ENCODE measurements at places on chromosomes 6 and 20.

DNA sequence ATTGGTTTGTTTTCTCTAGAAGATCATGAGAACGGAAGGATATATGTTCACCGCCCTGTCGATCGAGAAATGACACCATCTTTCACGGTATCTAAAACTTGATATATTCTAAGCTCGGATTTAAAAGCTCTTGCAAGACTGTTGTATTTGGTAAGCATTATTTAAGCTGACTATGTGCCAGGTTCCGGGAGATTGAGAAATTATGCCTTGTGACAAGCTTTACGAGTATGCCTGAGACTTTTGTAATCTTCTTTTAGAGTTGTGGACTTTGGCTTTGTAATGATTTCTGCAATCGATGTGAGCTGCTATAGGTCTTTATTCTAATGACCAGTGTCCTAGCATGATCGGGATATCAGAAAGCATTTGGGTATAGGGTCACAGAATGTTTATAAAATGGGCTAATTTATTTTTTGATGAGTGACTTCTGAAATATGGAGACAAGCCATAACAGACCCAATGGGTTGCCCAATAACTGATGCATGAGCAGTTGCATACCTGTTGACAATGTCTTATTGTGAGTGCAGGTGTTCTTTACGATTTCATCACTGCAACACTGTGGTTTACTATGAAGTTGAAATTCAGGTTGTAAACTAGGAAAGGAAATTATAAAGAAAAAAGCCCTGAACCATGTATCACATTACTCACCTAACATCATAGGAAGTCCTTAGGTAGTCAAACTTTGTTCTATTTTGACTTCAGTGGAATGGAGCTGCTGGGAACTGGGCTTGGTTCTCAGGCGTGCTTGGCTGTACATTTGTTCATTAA is 14.0 kb downstream of the CDH26 start:
- no peak for DNase-seq

DNA sequence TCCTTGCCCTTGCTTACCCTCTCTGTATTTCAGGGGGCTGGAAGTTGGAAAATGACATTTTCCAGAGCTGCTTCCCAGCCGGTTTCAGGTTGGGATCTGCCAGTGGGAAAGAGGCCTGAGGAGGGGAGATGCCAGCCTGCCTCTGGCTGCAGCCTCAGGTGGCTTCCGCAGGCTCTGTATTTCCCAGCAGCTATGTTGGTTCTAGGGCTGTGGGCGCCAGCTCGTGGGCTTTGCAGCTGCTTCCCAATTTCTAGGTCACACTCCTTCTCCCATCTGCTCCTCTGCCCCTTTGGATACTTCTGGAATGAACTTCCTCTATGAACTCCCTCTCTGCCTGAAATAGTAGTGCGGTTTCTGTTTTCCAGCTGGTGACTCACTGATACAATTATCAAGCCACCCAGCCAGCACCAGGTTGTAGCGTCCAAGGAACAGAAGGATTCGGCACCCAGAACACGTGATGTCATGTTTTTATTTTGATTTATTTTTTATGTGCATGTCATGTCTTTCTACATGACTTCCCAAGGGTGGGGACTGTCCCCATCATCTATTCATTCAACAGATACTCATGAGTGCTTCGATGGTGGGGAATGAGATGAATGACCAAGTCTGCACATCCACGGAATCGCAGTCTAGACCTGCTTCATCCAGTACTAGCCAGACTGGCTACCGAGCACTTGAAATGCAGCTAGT is 38.0 kb downstream of the TGM2 start:
- peak; percentile 88 for DNase-seq

GRCh38 chr6:127192911-127193541 is 73.6 kb upstream of the RNF146 start:
- peak; percentile 37 for DNase-seq

GRCh38 chr6:152948150-152948768 is 34.6 kb downstream of the FBXO5 start:
- peak; percentile 48 for DNase-seq

DNA sequence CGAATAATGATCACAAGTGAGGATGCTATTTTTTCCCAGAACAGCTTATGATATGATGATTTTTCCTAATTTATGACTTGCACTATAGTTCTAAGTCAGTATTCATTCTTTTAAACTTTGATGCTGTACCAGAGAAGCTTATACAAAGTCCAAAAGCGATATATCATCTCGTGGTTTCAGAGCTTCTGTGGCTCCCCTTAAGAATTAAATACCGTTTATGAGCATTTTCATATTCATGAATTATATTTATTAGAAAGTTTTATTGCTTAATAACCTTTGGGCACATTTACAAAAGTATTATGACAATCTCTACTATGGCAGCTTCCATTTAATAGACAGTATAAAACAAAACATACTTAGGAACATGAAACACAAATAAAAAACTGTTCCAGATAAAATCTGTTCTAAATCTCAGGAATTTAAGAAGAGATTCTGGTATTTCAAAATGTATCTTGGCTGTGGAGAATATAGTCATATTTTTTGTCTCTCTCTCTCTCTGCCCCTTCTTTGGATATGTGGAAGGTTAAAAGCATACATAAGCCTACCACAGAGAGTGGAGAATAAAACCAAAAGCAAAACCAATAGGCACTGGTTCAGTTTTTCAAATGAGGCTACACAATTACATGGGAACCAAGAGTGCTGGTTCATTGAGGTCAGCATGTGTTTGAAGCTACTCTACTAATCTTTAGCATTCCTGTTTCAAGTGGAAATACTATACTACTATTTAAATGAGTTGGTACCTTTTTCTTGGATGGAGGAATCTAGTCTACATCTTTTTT is 884.5 kb upstream of the GJE1 start:
- no peak for DNase-seq

DNA sequence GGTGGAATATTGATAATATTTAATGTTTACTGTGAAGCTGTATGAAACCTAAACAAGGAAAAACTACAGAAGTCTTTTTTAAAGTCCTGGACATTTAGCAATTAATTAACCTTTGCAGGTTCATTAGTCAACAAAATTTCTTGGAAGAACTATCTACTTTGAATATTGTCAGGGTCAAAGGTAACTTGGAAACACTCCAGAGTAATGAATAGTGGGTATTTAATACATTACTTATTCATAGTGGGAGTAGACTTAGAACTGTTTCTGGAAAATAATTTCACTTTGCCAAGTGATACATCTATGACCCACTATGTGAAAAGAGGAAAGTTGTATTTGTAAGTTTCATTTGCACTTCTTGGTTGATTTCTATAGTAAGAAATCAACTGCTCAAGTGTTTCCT is 319.1 kb downstream of the TFAP2B start:
- DNase-seq: no peak

GRCh38 chr6:137217801-137218472 is 1.2 kb downstream of the IFNGR1 start:
- DNase-seq: peak; percentile 25

GRCh38 chr20:4881006-4881730 is 120.1 kb downstream of the SLC23A2 start:
- no peak for DNase-seq

GRCh38 chr6:40290816-40291215 is 296.3 kb downstream of the LRFN2 start:
- no peak for DNase-seq

DNA sequence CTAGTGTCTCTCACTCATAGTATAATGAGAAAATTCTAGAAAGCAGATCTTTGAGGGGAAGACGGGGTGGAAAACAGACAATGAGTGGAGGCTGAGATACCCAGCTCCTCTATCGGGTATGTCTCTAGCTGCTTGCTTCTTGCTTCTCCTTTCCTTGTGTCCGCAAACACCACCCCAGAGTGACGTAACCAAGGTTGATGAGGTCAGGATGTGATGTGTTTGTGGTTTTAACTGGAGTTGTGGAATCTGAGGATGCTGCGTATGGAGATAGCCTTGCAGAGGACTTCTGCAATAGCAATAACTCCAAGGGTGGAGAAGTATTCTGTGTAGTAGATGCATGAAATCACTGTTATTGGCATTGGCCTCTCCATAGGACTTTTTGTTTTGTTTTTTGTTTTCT is 132.7 kb upstream of the IFNGR1 start:
- peak; percentile 40 for DNase-seq

DNA sequence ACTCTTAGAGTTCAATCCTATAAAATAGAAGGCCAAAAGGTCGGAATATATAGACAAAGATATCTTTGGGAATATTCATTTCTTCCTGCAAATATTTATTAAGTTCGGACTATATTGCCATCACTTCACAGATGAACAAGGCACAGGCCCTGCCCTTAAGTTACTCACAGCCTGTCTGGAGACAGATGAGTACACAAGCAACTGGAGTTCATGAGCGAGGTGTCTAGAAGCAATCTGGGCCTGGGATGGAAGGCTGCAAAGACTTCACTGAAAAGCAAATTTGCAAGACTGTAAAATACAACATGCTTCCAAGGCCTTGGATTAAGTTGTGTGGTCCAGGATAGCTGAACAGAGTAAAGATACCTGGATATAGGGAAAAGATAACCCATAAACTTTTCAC is 56.7 kb upstream of the CEP85L start:
- peak; percentile 14 for DNase-seq

DNA sequence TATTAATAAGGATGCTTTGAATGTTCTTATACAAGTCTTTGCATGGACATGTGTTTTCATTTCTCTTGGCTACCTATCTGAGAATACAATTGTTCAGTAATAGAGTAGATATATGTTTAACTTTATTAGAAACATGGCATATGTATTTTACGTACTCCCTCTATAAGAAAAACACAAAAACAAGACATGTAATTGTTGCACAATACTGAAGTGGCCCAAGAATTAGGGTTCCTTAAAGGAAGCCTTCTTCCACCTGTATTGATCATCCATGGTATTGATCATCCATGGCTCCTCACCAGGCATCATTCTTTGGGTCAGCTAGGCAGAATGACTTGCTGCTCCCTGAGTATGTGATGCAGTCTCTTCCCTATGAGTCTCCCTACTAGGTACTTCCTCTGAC is 20.2 kb upstream of the HIVEP2 start:
- no peak for DNase-seq

- no peak for DNase-seq
Measured at GRCh38 chr6:126113261-126113660, 126.9 kb downstream of the TRMT11 start.

- DNase-seq: no peak
Measured at GRCh38 chr6:122791310-122791679, 2.2 kb downstream of the SMPDL3A start.

DNA sequence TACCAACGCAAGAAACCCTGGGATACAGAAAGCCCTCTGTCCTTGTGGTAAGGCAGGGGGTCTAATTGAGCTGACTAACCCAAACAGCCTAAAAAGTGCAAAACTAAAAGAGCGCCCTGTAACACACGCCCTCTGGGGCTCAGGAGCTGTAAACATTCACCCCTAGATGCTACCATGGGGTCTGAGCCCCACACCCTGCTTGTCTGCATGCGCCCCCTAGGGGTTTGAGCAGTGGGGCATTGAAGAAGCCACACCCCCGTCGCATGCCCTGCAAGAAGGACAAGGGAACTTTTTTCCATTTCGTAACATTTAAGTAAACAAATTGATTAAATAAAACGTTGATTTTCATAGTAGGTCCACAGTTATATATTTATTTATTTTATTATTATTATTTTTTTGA is 616.9 kb upstream of the MAN1A1 start:
- no peak for DNase-seq

DNA sequence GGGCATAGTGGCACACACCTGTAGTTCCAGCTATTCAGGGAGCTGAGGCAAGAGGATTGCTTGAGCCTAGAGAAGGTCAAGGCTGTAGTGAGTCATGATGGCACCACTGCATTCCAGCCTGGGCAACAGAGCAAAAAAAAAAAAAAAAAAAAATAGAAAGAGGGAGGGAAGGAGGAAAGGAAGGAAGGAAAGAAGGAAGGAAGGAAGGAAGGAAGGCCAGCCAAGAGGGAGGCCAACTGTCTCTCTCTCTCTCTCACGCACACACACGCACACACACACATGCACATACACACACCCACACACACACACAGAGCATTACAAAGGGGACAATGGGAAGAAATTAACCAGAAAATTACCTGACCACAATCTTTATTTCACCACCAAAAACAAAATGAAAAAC is 50.6 kb upstream of the COL9A1 start:
- DNase-seq: no peak

- DNase-seq: no peak
Measured at GRCh38 chr20:59040667-59041066, 1.9 kb downstream of the PRELID3B start.

DNA sequence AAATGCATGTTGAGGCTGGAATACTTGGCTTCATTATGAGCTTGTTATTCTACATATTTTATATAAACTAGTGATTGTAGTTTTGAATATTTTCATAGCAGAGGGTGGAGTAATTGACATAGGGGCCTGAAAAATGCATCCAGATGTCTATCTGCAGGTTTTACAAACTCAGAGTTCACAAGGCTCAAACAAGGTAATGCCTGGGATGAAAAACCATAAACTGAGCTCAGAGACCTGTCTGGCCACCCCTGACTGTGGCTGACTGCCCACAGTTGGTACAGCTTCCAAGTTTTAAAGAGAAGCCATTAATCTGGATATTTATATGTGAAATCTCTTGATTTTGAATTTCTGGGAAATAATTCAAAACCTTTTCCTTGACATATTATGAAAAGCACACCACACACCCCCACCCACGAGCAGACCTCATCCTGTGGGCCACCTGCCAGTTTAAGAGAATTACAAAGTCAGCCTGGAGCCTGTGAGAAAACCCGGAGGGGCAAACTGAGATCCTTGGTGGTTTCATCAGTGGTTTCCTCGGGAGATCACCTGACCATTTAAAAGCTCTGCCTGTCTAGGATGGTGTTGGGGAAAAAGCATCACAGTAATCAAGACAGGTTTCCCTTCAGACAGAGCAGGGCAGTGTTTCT is 230.1 kb downstream of the SAMD5 start:
- DNase-seq: no peak

- peak; percentile 15 for DNase-seq
Measured at GRCh38 chr20:63463400-63464288, 8.8 kb downstream of the KCNQ2 start.

DNA sequence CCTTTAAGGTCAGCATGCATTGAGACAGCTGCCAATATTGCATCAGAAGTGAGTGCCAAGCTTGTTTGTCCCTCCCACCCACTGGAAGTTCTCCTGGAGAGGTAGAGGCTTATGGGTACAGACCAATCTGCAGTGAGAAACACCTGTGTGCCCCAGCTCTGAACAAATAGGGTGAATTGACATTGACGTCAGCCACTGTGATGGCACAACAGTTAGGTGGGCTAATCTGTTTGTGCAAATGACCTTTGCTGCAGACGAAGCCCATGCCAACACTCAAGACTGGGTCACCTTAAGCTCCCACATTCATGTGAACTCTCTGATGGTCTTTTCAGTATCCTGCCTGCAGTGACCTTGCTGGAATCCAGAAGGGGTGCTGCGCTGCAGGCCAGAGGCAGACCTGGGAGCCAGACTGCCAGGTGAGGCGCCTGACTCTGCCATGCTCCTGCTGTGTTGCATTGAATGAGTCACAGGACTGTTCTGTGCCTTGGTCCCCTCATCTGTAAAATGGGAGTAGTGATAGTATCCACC is 99.9 kb downstream of the ALDH8A1 start:
- DNase-seq: no peak

DNA sequence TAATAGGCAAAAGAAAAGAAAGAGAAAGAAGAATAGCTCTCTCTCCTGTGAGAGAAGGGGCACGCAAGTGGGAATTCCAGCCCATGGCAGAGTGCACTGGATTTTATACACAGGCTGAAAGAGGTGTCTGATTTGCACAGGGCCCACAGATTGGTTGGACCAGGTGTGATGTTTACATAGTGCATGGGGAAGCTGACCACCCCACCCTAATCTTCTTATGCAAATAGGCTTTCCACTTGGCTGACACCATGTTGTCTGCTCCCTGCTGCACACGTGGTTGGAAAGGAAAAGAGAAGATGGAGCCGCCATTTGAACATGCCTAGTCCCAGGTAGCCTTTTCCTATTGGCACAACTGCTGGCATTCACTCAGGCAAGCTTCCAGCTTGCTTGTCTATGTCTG is 20.2 kb downstream of the MICA start:
- DNase-seq: no peak

Data from EL (cell line).